ENCODE measurements at places on chromosomes 2 and 18. TPM values are rescaled to one million over a fixed set of nuclear protein-coding genes. Genes with fewer than 3 reads are reported as not detected.

The SCRN3 gene
- total RNA-seq = 12.9 TPM

The SOX11 gene
- not detected for total RNA-seq

The CHN1 gene
- 6.2 TPM for total RNA-seq

The BOLL gene
- total RNA-seq = not detected

DNA sequence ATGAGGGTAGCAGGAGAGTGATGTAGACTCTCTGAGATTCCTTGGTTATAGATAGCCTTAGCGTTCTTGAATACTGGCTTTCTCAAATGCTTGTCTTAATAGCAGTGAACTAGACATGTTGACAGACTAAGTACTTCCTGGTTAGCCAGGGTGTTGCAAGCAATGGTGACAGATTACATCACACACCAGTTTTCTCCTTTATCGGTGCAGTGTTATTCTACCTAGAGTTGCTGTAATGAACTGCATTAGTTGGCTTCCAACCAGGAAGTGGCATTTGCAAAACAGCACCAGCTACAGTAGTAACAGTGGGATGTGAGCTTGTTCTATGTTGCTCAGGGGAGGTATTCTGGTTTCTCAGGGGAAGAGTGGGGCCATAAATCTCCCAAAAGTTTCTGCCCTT lies 582.2 kb upstream of the DDX18 start:
- no peaks in the 10 kb centered on the region for H3K36me3 ChIP-seq
- DNase-seq = no peak

- peaks cover 63% of the 10 kb centered on the region for H3K36me3 ChIP-seq
- H3K4me3 ChIP-seq = no peak overlapping the region
- H3K4me1 ChIP-seq = no peaks in the 10 kb centered on the region
- no peak overlapping the region for H3K27ac ChIP-seq
Measured at GRCh38 chr2:11446733-11447248, 19.2 kb downstream of the E2F6 start.

- H3K36me3 ChIP-seq = no peaks in the 10 kb centered on the region
- H3K4me3 ChIP-seq = no peak overlapping the region
- peaks cover 23% of the 10 kb centered on the region for H3K27me3 ChIP-seq
- no peak for DNase-seq
Measured at GRCh38 chr18:47287911-47288585, 36.6 kb upstream of the SKOR2 start.

- H3K36me3 ChIP-seq = no peaks in the 10 kb centered on the region
- no peaks in the 10 kb centered on the region for H3K27me3 ChIP-seq
- H3K27ac ChIP-seq = no peak overlapping the region
- peaks cover 2% of the 10 kb centered on the region for H3K4me1 ChIP-seq
- no peak for DNase-seq
Measured at GRCh38 chr2:202542142-202542541, 92.6 kb upstream of the FAM117B start.
